ENCODE measurements at places on chromosomes 2 and 18.

GRCh38 chr18:48928787-48929186 lies 22.0 kb downstream of the SMAD7 start:
- peak; percentile 74 for ATAC-seq

DNA sequence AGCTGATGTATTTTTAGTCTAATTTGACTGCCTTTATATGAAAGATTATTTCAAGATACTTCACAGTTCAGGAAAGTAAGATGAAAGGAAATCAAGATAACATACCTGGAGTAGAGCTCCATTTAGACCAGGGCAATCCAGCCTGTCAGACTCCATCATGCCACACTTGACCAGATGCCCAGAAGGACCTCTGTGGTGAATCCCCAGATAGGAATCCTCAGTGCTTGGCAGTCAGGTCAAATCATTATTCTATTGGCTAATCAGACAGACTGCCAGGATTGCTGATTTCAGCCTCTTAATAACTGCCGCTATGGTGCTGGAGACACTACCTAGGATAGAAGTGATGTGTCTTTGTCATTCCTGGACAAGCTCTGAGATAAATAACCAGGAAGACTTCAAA lies 404.2 kb downstream of the STK39 start:
- ATAC-seq, result no peak

- no peak for ATAC-seq
Observed at GRCh38 chr2:170505631-170506275, 209.4 kb upstream of the SP5 start.

DNA sequence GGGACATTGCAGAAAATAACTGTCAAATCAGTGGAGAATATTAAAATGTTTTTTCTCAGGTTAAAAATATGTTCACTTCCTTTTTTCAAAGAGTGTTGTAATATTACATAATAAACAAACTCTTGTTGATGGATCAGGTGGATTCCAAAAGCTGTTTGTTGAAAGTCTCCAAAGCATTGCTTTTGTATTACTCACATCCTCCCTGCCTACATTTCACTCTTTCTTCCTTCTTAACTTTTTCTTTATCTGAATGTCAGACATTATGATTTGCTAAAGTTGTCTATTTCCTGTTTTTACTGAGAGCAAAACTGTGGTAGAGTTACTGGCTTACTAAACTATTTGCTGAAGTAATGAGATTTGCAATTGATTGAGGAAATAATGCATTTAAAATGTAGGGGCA lies 92.1 kb downstream of the CDH19 start:
- ATAC-seq, result no peak

- no peak for ATAC-seq
Observed at GRCh38 chr18:78914249-78914935, 65.2 kb upstream of the SALL3 start.

DNA sequence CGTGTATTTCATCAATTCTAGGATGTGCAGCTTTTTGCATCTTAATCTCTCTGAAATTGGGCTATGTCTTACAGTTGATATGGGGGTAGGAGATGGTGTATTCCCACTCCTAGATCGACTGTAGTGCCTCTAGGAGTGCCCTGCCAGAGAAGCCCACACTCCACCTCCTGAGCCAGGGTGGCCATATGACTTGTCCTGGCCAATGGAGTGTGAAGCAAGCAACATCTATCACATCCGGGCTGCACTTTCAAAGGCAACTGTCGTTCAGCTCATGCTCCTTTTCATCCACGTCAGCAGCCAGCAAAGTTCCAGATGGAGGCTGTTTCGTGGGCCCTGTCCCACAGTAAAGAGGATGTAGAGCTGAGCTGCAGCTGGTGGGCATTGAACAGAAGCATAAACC lies 149.4 kb upstream of the SLC1A4 start:
- ATAC-seq, result peak; percentile 72

DNA sequence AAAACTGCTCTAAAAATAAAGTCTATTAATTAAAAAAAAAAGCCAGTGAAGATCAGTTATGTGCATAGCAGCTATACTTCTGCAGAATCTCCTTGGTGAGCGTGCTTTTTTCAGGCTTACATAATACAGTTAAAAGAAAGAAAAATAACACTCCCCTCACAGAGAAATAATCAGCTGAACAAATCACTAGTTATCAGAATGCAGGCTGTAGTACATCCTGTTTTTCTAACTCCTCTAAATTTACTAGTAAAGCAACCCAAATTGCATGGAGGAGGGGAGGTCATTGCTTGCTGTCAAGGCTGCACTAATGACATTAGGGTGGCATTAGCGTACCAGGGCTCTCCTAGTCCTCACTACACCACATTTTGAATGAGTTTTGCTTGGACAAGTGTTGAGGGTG lies 192.2 kb downstream of the PLCL1 start:
- ATAC-seq, result no peak

- no peak for ATAC-seq
Observed at GRCh38 chr2:145088756-145089155, 568.8 kb upstream of the ZEB2 start.

DNA sequence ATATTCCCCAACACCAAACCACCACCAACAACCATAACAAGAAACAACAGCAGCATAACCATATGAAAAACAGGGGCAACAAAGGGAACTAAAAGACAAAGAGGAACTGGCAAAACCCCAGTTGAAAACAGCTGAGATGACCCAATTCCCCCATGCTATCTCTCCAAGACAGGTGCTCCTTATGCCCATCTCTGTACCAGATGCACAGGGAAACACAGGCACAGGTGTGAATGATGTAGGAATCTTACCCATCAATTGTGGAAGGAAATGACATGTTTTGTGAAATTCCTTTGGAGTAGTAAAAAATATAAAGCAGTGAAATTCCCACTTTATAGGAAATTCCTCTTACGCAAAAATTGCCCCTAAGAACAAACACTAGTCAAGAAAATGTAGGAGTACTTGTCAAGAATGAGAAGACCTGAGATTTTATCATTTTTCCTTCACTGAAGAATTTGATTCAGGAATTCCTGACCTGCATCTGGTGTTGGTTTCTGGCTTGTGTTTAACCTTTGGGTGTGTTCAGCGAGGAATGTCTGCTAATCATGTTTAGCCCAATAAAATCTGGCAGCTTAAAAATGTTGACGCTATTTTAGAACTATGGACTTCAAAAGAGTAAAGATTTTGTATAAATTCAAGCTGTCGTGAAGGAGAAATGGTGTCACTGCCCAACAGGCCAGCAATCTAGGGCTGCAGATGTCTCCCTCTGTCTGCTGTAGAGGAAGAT lies 67.7 kb upstream of the ARHGAP28 start:
- no peak for ATAC-seq

GRCh38 chr2:163595028-163595427 lies 140.8 kb downstream of the FIGN start:
- ATAC-seq, result no peak

DNA sequence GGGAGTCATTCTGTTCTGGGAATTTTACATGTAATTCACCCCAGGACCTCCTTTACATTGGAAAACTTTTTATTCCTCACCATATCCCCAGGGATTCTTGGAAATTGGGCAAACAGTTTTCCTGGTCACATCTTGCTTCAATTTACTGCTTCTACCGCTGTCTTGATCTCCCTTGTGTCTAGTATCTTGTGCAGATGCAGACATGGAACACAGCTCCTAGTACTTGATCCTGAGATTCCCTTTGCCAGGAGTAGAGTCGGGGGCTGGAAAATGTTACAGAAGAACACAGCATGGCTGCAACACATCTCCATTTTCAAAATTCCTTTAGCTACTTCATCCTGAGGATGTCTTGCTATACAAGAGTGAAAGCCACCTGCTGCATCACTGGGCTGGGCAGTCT lies 472.8 kb downstream of the PLCL1 start:
- ATAC-seq, result no peak

GRCh38 chr2:189221811-189222467 lies 42.4 kb upstream of the COL5A2 start:
- ATAC-seq, result no peak

DNA sequence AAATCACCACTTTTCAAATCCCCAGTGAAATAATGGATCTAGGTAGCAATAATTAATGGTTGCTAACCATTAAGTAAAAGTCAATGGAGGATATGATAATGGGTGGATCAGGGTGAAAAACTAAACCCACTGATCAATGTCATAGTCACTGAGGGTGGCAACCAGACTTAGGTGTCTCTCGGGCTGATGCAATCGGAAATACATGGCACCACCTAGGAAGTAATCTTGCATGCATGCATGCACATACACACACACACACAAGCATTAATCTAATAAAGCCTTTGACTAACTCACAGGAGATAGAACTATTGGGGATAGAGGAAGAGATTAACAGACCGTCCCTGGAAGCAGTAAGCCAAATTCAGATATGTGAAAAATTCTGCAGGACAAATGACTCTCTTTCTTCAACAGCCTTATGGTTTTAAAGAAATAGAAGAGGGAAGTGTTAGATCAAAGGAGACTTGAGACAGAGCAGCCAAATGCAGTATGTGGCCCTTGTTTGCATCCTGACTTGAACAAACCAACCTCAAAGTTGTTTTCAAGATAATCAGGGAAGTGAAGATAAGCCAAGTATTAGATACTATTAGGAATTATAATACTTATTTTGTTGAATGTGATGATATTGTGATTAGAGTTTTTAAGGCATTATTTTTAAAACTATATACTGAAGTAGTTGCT lies 186.0 kb upstream of the RMP24 start:
- no peak for ATAC-seq
